Right ventricle myocardium inferior (tissue), 1 donor: ENCODE measurements at places on chromosomes 1 and 21. TPM values are rescaled to one million over a fixed set of nuclear protein-coding genes. Genes with fewer than 3 reads are reported as not detected.

DNA sequence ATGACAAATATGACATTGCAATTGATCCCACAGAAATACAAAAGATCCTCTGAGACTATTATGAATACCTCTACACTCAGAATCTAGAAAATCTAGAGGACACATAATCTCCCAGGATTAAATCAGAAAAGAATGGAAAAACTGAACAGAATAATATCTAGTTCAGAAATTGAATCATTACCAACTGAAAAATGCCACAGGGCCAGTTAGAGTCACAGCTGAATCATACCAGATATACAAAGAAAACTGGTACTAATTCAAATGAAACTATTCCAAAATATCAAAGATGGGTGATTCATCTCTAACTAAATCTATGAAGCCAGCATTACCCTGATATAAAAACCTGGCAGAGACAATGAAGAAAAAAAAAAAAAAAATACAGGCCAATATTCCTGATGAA, 149.3 kb downstream of the BRINP3 start:
- DNase-seq = no peak

DNA sequence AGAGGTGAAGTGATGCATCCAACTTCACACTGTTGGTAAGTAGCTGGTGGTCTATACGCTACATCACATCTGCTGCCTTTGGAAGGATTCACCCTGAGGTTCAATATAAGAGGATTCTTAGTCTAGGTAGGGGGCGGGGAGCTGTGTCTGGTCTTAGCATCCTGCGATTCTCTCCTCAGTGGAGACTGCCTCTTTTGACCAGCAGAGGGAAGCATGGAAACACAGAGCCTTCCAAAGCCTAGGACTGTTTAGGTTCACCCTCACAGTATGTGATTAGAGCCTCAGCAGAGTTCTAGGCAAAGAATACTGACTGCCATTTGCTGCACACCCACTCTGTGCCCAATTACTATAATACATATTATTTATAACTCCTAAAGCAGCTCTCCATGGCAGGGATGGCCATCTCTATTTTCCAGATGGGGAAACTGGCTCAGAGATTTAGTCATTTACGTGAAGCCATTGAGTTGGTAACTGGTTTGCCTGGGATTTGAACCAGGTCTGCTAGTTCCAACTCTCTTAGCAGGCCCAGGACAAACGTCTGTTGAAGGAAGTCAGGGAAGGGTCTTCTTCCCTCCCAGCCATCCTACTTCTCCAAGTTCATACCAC, 28.9 kb upstream of the EFCAB14 start:
- no peak for DNase-seq

- no peak for DNase-seq
These were observed 48.7 kb downstream of the EIF2D start for GRCh38 chr1:206563367-206564207.

GRCh38 chr21:21200103-21200938, 202.1 kb downstream of the NCAM2 start:
- no peak for DNase-seq

- no peak for DNase-seq
These were observed 16.4 kb upstream of the TARBP1 start for GRCh38 chr1:234495231-234495990.

DNA sequence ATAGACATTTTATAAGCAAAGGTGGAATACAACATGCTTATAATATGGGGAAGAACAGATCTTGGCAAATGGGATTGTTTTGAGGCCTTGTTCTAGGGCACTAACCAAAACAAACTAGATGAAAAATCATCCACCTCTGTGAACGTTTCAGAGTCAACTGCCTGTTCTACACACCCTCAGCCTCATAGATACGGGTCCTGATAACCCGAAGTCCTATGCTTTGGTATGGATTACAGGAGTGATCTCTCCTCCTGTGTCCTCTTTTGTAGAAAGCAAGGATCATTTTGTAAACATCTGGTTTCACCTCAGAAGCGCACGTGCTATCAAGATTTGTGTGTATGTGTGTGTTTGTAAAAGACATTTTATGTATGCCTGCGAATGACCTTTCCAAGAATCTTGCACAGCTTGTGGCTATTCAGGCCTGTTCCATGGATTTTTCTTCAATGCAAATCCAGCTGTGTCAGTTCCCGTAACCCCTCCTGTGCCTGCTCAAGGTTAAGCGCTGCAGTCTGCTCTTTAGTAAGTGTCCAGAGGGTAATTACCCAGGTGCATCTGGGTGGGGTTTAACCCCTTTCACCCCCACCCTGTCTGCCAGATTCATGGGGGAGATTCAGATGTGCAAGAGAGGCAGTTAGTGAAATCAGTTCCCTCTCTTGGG, 132.4 kb downstream of the ROR1 start:
- DNase-seq = no peak

- DNase-seq = no peak
These were observed 64.6 kb upstream of the RALGPS2 start for GRCh38 chr1:178660461-178660860.

DNA sequence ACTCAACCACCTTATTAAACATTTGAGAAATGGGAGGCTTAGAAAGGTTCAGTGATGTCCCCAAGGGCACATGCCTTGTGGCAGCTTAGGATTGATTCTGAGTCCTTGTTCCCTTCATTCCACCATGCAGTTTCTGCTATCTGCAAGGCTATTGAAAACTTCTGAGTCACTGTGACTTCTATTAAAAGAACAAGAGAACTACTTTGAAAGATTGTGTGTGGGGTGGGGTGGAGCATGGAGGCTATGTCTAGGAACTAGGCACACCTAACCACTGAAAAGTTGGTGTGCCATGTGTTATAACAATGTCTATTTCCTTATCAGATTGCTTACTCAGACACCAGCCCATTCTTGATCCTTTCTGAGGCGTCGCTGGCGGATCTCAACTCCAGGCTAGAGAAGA, 10.8 kb downstream of the MTARC1 start:
- no peak for DNase-seq

- DNase-seq = no peak
These were observed 62.4 kb downstream of the DIRAS3 start for GRCh38 chr1:67988066-67988465.

GRCh38 chr1:115425442-115425841, 87.4 kb upstream of the NGF start:
- no peak for DNase-seq

DNA sequence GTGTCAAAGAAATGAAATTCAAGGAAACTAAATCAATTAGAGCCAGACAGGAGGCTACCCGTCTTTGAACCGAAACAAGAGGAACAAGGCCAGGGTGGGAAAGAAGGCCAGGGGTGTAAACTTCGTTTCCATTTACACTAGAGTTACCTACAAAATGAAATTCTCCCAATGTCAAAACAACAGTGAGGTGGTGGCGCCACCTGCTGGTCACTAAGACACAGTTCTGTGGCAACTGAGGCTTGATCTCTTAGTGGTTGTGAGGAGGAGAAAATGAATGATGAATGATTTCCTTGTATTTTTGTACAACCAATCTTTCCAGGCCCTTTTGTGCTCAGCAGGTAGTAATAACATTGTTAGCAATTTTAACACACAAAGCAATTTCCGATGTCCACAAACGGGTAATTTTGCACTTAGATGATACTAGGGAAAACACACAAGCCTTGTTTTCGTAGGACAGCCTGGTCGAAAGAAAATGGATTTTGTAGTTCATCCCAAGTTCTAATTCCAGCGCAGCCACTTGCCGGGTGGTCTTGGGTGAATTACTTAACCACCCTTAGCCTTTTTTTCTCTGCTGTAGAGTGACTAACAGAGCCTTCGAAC, 54.8 kb upstream of the SOD1 start:
- peak; percentile 74 for DNase-seq

GRCh38 chr21:37874904-37875780, 41.1 kb downstream of the KCNJ6 start:
- DNase-seq = no peak

DNA sequence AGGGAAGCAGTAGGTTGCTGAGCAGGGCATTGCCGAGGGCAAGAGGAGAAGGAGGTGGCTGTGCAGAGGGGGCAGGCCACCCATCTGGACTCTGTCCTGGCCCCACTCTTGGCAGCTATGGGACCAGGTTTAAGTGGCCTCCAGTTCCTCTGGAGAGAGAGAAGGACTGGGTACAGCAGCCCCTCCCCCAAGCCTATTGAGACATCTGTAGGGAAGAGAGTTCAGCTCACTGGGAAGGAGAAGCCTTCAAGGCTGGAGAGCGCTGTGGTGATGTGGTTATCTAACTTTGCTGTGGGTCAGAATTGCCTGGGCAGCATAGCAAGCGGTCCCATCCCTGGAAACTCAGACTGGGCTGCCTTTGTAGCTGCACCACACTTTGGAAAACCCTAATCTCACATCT, 93.9 kb downstream of the KCNJ15 start:
- DNase-seq = no peak

GRCh38 chr1:78176448-78176847, 130.7 kb downstream of the GIPC2 start:
- no peak for DNase-seq

DNA sequence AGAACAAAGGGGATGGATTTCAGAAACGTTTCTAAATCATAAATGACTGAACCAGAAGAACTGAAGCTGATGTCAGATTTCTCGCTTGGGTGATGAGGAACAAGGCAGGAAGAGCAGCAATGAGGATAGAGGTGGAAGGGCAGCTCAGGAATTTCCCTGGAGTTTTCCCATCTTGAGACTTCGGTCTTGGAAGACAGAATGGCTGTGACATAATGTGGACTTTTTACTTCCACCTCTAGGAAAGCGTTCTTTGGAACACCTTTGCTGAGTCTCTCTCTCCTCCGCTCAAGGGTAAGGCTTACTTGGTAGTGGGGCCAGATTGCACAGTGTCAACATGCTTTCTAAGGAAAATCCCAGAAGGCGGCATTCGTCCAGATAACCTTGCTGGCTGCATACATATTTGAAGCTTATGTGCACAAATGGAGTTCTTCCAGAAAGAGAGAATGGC, 36.6 kb downstream of the DEGS1 start:
- no peak for DNase-seq

GRCh38 chr1:177873238-177873637, 96.6 kb downstream of the SEC16B start:
- DNase-seq = no peak

- DNase-seq = no peak
These were observed 120.6 kb downstream of the SYF2 start for GRCh38 chr1:25111706-25112105.

DNA sequence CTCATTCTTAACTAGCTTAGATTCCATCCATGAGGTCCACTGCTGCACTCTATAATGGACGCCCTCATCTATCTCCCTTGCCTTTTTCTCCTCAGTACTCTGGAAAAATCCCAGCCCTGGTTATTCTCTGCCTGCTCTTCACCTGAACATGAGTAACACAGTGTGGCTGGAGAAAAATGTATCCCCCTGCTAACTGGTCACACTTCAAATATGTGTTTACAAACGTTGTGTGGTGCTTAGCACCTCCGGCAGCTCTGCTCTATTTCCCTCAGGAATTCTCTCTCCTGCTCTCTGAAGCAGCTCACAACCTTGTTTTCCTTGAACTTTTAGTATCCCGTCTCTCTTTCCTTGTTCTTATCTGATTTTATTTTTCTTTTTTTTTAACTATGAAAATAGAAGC, 4.1 kb downstream of the SCCPDH start:
- DNase-seq = no peak

DNA sequence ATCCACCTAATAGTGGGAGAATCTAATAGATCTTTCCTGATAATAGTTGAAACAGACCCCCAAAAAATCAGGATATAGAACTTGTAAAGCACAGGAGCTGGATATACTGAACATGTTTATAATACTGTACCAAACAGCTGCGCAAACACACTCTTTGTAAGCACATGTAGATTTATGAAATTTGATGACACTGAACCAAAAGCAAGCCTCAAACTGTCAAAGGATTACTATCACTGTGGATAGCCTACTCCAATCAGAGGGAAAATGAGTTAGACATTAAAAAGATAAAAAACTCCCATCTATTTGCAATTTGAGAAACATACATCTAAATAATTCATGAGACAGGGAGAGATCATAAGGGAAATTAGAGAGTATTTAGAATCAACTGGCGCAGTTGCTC, 26.1 kb downstream of the RCAN3 start:
- no peak for DNase-seq

DNA sequence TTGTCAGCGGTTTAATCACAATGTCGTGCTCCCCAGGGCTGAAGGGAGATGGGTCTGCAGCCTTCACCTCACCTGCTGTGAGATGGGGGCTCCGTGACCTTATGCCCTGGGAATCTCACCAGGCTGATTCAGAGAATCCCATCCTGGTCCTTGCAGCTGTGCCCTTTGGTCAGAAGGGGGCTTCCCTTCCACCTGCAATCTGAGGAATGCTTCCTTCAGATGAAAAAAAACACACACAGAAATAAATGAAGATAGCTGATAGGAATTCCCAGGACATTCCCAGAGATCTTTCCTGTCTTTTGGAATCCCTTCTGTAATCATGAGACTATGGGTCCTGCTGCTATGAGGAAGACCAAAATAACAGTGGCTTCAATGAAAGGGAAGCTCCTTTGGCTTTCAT, 127.0 kb upstream of the VAMP3 start:
- DNase-seq = peak; percentile 25

GRCh38 chr1:231311720-231312431, 25.8 kb downstream of the EXOC8 start:
- DNase-seq = no peak

DNA sequence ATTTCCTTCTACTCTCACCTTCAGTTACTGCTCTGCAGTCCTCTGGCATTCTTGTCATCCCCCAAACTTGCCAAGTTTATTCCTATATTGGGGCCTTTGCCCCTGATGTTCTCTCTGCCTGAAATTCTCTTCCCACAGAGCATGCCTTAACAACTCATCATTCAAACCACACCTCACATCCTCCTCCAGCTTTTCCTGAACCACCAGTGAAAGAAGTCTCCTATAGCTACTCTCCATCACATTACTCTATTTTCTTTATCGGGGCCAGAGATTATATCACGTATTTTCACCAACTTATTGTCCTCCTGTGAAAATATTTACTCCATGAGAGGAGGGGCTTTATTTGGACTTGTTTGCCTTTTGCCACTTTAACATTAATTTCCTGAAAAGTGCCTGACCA, 32.1 kb downstream of the EXTL2 start:
- DNase-seq = no peak

- peak; percentile 20 for DNase-seq
These were observed 6.7 kb downstream of the KNCN start for GRCh38 chr1:46544561-46545240.

- DNase-seq = peak; percentile 74
These were observed 13.5 kb downstream of the KCNQ4 start for GRCh38 chr1:40796939-40797667.

CDC20 gene
- 1.6 TPM for total RNA-seq

ASCL5 gene
- not detected for total RNA-seq

ZBTB17 gene
- total RNA-seq = 23.4 TPM

SUSD4 gene
- 8.7 TPM for total RNA-seq

OR10Z1 gene
- total RNA-seq = not detected

WLS gene
- 97.2 TPM for total RNA-seq

PPOX gene
- total RNA-seq = 13.5 TPM

CACNA1E gene
- 3.7 TPM for total RNA-seq

FOXD2 gene
- 0.05 TPM for total RNA-seq

MIXL1 gene
- total RNA-seq = not detected

MARK1 gene
- total RNA-seq = 17.3 TPM

S100A14 gene
- 6.3 TPM for total RNA-seq

DCDC2B gene
- total RNA-seq = not detected

IBA57 gene
- 12.7 TPM for total RNA-seq

CRYBG2 gene
- total RNA-seq = not detected

DMRTB1 gene
- total RNA-seq = not detected

GPATCH3 gene
- 10.9 TPM for total RNA-seq

USH2A gene
- 1.3 TPM for total RNA-seq
